Melanocyte of skin (primary cell): ENCODE measurements at places on chromosomes 11 and 22. TPM values are rescaled to one million over a fixed set of nuclear protein-coding genes. Genes with fewer than 3 reads are reported as not detected.

PDE2A gene
- total RNA-seq, result 1.2 and 2.0 TPM in 2 replicates

C2CD2L gene
- total RNA-seq, result 8.0 TPM in 2 replicates

OR56A1 gene
- not detected in 2 replicates for total RNA-seq

TH gene
- total RNA-seq, result not detected in 2 replicates

MS4A14 gene
- total RNA-seq, result not detected in 2 replicates

SAA4 gene
- not detected in 2 replicates for total RNA-seq

TECTA gene
- 0.73 and 1.0 TPM in 2 replicates for total RNA-seq

IFITM10 gene
- 0.33 and 0.93 TPM in 2 replicates for total RNA-seq

ADM gene
- 17.3 and 21.3 TPM in 2 replicates for total RNA-seq

C22orf42 gene
- total RNA-seq, result not detected in 2 replicates

PRRG4 gene
- 2.3 and 4.0 TPM in 2 replicates for total RNA-seq

CHKA gene
- 34.9 and 36.5 TPM in 2 replicates for total RNA-seq

POLR2F gene
- total RNA-seq, result 48.2 and 54.9 TPM in 2 replicates

KCNQ1OT1 gene
- total RNA-seq, result 0.69 and 5.1 TPM in 2 replicates

FDX1 gene
- total RNA-seq, result 15.7 and 21.1 TPM in 2 replicates

MMP27 gene
- not detected in 2 replicates for total RNA-seq

ACR gene
- 0.36 TPM in 1 of 2 replicates, not detected in the other for total RNA-seq

MS4A6E gene
- not detected in 2 replicates for total RNA-seq

FXYD6 gene
- total RNA-seq, result 1.3 and 4.2 TPM in 2 replicates

CEP164 gene
- 26.6 and 28.8 TPM in 2 replicates for total RNA-seq

PKP3 gene
- 0.62 and 1.3 TPM in 2 replicates for total RNA-seq

CCDC87 gene
- 0.36 and 0.69 TPM in 2 replicates for total RNA-seq

OR52I1 gene
- total RNA-seq, result not detected in 2 replicates

NUCB2 gene
- 31.0 and 39.3 TPM in 2 replicates for total RNA-seq

TUBGCP6 gene
- 24.6 and 32.2 TPM in 2 replicates for total RNA-seq

MMP11 gene
- 2.8 and 5.1 TPM in 2 replicates for total RNA-seq

VWCE gene
- under 0.01 and 0.33 TPM in 2 replicates for total RNA-seq
